ENCODE measurements at places on chromosomes 6 and 20.

GRCh38 chr20:50191544-50192363 is 1.1 kb downstream of the CEBPB start:
- no peak for DNase-seq

- DNase-seq = no peak
Measured at GRCh38 chr6:122026582-122027369, 372.7 kb upstream of the HSF2 start.

DNA sequence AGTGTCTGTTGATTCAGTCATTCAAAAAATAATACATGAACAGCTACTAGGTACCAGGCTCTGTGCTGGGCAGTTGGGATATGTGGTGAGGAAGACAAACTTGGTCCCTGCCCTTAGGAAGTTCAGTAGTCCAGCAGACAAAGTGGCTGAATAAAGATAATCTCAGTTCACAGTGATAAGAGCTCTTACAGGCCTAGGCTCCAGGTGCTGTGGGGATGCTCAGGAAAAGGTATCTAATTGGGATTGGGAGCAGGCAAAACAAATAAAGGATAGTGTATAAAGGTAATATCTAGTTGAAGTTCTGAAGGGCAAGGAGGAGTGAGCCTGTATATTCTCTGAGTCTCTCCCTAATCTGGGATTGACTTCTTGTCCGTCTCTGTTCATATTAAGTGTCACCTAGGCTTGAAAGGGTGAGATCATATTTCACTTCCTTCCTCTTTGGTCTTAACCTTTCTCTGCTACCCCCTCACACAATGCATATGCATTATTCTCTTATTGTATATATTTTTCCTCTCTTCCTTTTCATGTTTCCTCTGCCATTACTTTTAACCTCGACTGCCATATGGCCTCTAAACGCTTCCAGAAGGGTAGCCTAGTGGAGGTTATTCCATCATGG is 13.5 kb downstream of the PTPN1 start:
- no peak for DNase-seq

GRCh38 chr6:101662111-101662897 is 268.8 kb downstream of the GRIK2 start:
- no peak for DNase-seq

GRCh38 chr6:35014786-35015185 is 125.7 kb downstream of the ANKS1A start:
- DNase-seq = no peak

- no peak for DNase-seq
Measured at GRCh38 chr20:62164879-62165761, 17.7 kb upstream of the MTG2 start.

GRCh38 chr20:46062621-46063020 is 27.1 kb downstream of the NCOA5 start:
- no peak for DNase-seq

DNA sequence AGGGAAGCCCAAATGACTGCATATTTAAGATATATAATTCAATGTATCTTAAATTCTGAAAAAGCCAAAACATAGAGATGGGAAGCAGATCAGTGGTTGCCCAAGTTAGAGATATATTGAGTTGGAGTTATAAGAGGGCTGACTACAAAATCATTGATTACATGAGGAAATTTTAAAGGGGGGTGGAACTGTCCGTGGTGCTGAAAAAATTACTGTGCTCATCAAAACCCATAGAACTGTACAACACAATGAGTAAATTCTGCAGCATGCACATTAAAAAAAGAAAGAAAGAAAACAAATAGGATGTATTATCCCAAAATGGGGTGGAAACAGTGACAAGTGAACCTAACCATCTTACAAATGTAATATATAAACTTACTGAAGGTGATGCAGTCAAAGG is 100.9 kb downstream of the FUT9 start:
- peak; percentile 8 for DNase-seq

DNA sequence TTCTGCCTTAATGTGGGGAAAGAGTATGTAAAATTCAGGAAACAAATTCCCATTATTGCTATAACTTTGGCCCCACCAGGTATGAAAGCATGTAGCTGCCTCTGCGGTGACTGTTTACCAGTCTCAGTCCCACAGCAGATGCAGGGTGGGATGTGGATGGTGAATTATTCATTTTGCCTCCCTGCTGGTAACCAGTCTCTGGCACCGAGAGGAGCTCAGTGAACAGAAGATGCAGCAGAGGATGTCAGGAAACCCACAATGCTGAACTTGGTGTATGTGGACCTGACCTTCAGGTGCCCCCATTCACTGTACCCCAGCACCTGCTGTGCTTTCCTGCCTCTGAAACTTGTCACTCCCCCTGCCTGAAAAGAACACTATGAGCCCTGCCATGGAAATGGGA is 8.8 kb upstream of the METTL24 start:
- no peak for DNase-seq

DNA sequence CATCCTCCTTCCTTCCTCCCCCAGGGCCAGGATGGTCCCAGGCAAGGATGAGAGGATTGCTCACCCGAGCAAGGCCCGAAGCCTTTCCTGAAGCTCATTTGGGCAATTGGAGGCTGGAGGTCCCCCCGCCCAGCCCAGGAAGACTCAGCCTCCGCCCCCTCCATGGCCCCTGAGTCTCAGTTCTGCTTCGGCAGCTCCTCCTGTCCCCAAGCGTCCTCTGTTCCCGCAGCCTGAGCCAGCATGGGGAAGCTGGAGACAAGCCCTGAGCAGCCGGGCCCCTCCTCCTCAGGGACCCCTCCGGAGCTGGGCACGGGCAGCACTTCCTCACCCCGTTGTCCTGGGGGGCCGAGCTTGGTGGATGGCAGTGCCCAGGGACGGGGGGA is 26.0 kb downstream of the SLC17A9 start:
- no peak for DNase-seq

DNA sequence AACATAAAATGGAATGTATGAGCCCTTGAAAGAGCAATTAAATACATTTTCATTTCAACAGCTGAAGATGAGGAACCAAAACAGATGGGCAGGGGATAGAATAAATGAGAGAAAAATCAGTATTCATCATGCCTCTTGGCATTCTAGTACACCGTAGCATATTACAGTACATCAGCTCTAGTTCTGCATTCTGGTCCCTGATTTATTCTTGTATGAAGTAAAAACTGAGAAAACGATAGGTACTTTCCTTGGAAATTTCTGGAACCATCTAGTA is 349.4 kb downstream of the ARHGAP18 start:
- DNase-seq = no peak

- no peak for DNase-seq
Measured at GRCh38 chr20:19886661-19887288, 128.7 kb downstream of the RIN2 start.

GRCh38 chr6:13398069-13398381 is 69.7 kb upstream of the TBC1D7 start:
- DNase-seq = no peak

- DNase-seq = no peak
Measured at GRCh38 chr6:55528624-55529023, 50.4 kb downstream of the HMGCLL1 start.

DNA sequence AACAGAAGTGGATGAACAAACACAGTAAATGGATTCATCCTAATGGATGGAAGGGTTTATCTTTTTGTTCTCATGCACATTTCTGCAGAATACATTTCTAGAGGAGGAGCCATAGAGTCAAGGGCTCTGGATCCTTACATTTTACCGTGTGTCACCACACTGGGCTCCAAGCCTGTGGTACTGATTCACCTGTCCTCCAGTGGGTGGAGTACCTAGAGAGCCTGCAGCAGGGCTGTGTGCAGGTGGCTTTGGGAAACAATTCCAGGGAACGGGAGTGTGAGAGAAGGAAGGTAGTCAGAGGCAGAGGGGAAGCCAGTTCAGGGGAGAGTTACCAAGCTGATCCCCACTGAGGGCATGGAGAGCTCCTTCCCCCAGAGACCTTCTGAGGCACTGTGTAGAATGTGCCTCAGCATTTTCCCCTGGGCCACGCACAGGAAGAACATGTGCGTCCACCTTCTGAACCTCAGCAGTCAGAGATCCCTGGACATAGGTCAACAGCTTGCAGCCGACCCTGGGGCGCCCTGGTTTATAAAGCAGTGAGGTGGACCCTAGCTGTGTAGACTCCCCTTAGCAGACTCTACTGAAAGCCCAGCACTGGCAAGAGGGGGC is 85.3 kb upstream of the SLC22A23 start:
- DNase-seq = no peak

GRCh38 chr20:24699321-24700165 is 230.1 kb downstream of the SYNDIG1 start:
- DNase-seq = no peak

- DNase-seq = no peak
Measured at GRCh38 chr6:42239736-42240375, 22.2 kb upstream of the MRPS10 start.

DNA sequence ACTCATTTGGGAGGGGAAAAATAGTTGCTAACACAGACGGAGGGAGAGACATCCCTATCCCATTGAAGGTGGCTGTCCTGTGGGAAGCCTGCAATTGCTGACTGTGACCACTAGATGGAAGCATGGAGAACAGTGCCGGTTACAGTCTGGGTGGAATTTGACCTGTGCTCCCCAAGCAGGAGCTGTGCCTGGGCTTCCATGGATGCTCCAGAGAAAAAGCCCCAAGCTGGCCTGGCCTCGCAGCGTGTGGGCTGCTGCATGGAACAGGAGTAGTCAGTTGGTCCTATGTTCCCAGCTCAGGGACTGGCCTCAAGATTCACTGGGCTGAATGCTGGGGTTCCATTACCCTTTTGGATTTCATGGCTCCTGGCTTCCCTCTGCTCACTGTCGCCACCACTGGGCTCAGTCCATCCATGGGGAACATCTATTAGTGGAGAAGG is 116.3 kb upstream of the CHD6 start:
- DNase-seq = peak; percentile 5

GRCh38 chr6:15248451-15249370 is 2.8 kb downstream of the JARID2 start:
- DNase-seq = peak; percentile 89

- DNase-seq = no peak
Measured at GRCh38 chr6:136092897-136093296, 157.2 kb downstream of the MTFR2 start.

DNA sequence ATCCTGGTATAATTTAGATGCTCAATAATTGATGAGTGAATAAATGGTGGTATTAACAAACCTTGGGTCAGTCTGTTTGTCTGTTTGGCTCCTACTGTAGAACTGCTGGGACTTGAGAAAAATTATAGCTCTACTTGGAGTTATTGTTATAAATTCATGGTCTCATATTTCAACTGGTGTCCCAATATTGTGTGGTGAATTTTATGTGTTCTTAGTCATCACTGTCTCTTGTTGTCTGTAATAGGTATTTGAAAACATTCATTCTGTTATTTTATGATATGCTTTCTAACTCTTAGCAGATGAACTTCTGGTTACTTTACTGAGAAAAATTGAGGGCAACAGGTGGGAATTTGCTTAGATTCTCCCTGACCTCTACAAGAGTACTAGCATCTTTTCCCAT is 221.4 kb downstream of the CDKAL1 start:
- DNase-seq = no peak

DNA sequence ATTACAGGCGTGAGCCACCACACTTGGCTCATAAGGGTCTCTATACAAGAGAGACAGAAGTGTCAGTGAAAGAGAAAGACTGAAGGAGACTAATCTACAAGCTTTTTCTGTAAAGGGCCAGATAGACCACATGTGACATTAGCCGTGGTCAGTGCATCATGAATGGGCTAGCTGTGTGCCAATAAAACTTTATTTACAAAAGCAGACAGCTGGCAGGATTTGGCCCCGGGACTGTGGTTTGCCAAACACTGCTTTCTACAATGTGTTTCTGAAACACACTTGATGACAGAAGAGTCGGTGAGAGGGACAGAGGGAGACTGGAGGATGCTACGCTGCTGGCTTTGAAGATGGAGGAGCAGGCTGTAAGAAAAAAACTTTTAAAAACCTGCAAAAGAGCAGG is 285.4 kb downstream of the TFAP2C start:
- DNase-seq = no peak

- DNase-seq = no peak
Measured at GRCh38 chr20:36303020-36303595, 3.0 kb upstream of the DLGAP4 start.

GRCh38 chr20:9071976-9072726 is 3.3 kb downstream of the PLCB4 start:
- no peak for DNase-seq

DNA sequence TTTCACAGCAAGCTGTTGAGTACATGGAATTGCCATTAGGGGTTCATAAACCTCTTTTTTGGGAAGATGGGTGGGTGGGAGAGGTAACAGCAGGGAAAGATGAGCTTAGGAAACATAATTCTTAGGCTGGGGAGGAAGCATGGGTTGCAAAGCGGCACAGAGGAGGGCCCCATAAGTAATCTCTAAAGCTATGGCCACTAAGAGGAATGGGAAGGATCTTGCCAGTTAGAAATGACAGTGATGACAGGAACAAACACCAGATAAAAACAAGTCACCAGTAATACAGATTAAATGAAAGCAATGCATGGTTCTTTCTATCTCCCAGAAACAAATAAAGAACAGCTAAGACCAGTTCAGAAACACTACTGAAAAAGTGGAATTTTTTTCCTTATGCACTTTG is 31.0 kb upstream of the PRELID3B start:
- no peak for DNase-seq

- no peak for DNase-seq
Measured at GRCh38 chr6:157812425-157813171, 10.4 kb upstream of the SNX9 start.

DNA sequence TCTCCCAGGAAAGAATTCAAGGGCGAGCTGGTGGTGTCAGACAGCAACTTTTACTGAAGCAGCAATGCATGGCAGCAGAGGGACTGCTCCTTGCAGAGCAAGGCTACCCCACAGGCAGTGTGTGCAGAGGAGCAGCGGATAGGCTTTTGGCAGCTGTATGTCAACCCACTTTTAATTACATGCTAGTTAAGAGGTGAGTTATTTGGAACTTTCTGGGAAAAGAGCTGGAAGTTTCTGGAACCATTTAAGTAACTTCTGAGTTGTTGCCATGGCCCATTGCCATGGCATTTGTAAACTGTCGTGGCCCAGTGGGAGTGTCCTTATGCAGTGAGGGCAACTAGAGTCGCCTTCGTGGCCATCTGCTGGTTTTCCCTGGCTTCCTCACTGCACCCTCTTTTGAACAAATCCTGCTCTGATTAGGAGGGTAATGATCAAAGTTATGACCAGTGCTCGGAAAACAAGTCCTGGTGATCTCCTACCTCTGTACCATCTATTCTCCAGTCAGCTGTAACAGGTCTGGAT is 34.0 kb downstream of the BPIFB4 start:
- no peak for DNase-seq

DNA sequence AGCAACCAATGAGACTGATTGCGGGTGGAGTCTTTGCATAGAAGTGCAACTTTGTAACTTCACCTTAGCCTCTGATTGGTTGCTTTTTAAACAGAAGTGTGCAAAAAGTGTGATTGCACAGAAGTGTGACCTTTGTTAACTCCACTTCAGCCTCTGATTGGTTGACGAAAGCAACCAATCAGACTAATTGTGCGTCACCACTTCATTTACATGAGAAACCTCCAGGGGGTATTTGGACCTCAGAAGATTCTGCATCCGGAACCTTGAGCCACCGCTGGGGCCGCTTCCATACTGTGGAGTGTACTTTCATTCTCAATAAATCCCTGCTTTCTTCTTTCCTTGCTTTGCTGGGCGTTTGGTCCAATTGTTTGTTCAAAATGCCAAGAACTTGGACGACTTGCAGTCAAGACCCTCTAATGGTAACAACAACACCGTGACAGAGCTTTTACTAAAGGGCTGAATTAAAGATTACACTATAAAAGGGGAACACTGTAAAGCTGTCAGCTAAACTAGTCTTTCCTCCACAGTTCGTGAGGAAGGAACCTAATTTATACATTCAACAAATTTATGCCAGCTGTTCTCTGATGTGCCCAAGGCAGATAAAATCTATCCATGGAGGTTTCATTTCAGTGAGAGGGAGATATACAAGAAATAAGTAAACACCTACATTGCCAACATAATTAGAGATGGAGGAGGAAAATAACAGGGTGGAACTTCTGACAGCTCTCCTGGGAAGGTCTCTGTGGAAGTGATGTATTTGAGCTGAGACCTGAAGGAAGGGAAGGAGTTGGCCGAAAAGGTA is 1.4 kb upstream of the HECA start:
- DNase-seq = no peak

All from astrocyte of the cerebellum (primary cell).